T-helper 2 cell (primary cell): ENCODE measurements at places on chromosomes 1 and 21.

GRCh38 chr21:41068967-41069642, 98.9 kb upstream of the BACE2 start:
- DNase-seq = no peak

GRCh38 chr21:33654412-33654811, 12.1 kb downstream of the ITSN1 start:
- no peak for DNase-seq

DNA sequence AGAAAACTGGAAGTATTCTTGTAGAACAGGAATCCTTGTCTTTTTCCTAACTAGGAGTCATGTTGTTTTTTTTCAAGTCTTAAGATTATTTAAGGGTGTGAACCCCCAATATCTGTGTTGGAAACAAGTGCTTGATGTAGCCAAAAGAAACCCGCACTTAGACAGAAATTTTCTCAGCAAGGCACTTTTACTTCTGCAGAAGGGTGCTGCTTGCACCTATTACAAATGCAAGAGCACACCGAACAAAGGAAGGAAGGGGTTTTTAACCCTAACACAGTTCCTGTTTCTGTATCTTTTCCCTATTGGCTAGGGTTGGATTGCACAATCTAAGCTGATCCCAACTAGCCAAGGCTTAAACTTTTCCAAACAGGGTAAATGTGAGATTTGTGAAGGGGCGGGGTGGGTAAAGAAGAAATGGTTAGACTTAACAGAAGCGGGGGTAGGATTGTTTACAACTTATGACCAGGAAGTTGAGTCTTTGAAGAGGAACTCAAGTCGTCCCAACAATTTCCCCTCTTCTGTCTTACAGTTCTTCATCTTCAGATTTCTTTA, 75.1 kb downstream of the ZFYVE9 start:
- DNase-seq = no peak

DNA sequence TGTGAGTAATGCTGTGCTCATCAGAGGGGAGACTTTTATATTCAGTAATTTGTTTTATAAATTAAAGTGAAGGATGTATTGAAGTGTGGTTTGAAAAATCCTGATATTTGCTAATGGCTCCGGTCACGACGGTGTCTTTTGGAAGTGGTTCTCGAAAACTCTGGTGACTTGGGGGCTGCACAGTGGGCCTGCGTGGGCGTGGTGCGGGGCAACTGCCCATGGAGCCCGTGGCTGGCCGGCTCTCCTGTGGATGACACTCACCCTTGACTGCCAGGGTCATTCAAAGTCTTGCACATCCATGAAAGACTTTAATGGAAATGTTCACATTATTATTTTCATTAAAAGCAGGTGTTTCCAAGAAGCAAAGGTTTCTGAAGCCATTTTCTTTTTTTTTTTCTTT, 7.7 kb downstream of the FAAP20 start:
- DNase-seq = no peak
